ENCODE measurements at places on chromosomes 5 and 9.

GRCh38 chr5:124480022-124480421 lies 266.4 kb downstream of the ZNF608 start:
- no peak for DNase-seq

- no peak for DNase-seq
These were observed 192.9 kb downstream of the EPB41L4A start for GRCh38 chr5:112226215-112226614.

GRCh38 chr9:126329476-126330275 lies 3.0 kb downstream of the MVB12B start:
- peak; percentile 19 for DNase-seq

DNA sequence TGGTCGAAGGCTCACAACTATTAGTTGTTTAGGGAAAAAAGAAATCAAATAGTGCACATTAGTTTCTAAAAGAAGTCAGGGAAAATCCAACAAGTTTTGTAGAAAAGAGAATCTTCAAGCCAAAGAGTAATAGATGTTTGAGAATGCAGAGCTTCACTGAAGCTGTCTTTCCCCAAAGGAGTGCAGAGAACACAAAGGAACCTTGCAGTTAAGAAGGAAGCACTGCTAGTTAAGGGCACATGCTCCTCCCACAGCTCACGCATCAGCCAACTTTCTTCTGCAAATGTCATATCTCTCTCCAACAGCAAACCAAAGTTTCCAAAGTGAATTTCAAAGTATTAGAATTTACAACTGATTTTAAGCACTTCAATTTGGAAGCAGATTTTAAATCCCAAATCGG lies 116.4 kb upstream of the FST start:
- no peak for DNase-seq

DNA sequence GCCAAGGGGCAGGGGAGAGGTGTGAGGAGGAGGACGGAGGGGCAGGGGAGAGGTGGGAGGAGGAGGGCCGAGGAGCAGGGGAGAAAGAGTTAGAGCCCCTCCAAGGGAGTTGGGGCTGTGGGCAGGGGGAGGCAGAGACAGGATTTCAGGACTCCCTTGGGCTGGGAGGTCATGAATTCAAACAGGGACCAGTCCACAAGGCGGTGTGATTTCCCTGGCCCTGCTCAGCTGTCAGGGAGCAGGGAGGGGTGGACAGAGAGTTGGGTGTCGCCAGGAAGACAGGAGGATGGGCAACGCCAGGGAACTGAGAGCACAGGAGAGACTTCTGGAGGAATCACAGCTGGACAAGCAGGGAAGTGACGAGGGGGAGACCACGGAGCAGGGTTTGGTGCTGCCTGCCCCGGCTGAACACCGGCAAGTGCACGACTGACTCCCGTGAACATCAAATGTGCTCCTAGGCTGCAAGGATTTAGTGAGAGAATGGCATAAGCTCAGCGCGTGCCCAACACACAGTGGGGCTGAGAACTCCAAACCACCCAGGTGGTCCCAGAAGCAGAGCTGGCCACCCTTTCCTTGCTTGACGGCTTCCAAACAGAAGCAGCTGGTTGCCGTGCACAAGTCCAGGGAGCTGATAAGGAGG lies 17.8 kb upstream of the OLFM1 start:
- DNase-seq = no peak
